Thyroid gland (tissue), 4 donors: ENCODE measurements at places on chromosomes 7 and 10.
A peak's percentile ranks its signal among the peaks of the same experiment; 100 is the strongest.

GRCh38 chr10:44801383-44802327 lies 109.5 kb upstream of the TMEM72 start:
- H3K27ac ChIP-seq = peak overlapping the region; percentile 77
- no peak overlapping the region for H3K4me3 ChIP-seq
- no peaks in the 10 kb centered on the region for H3K4me1 ChIP-seq
- H3K27me3 ChIP-seq = no peaks in the 10 kb centered on the region
- H3K36me3 ChIP-seq = no peaks in the 10 kb centered on the region

- H3K4me3 ChIP-seq = no peak overlapping the region
- no peaks in the 10 kb centered on the region for H3K36me3 ChIP-seq
- H3K4me1 ChIP-seq = no peaks in the 10 kb centered on the region
- DNase-seq = no peak
- no peaks in the 10 kb centered on the region for H3K27me3 ChIP-seq
Measured at GRCh38 chr10:43980313-43980712, 331.6 kb upstream of the ZNF32 start.

GRCh38 chr7:96532428-96532935 lies 177.2 kb downstream of the SEM1 start:
- no peak overlapping the region for H3K27ac ChIP-seq
- H3K4me3 ChIP-seq = no peak overlapping the region
- no peaks in the 10 kb centered on the region for H3K4me1 ChIP-seq
- DNase-seq = no peak
- H3K27me3 ChIP-seq = no peaks in the 10 kb centered on the region

GRCh38 chr7:23889566-23889965 lies 179.5 kb downstream of the STK31 start:
- no peaks in the 10 kb centered on the region for H3K4me1 ChIP-seq
- DNase-seq = no peak
- H3K36me3 ChIP-seq = no peaks in the 10 kb centered on the region
- H3K4me3 ChIP-seq = no peak overlapping the region

GRCh38 chr10:34964166-34964800 lies 125.9 kb downstream of the CUL2 start:
- H3K4me3 ChIP-seq = no peak overlapping the region
- H3K4me1 ChIP-seq = peaks cover 47% of the 10 kb centered on the region
- no peaks in the 10 kb centered on the region for H3K27me3 ChIP-seq
- peak; percentile 74 for DNase-seq

DNA sequence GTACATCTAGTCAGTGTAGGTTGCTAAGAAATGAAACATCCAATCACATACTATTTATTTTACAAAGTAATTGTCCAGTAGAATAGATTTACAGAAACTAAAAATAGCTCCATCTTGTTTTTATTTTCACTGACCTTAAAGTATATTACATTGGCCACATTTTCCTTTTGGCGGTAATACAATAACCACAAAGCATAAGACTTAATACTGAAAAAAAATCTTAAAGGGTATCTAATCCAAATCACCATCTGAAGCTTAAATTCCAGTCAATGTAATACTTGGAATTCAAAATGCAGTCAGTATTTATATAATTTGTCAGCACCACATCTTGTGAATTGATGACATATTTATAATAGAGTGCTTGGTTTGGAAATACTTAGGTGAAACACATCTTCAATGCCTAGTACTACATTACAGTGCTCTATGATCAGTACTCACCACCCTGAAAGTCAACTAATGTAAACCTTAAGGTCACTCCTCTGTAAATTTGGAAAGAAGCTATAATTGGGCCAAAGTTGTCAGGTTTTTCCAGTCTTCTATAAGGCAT lies 8.9 kb downstream of the ANKMY2 start:
- H3K27me3 ChIP-seq = no peaks in the 10 kb centered on the region
- H3K36me3 ChIP-seq = no peaks in the 10 kb centered on the region
- peaks cover 13% of the 10 kb centered on the region for H3K4me1 ChIP-seq
- H3K4me3 ChIP-seq = no peak overlapping the region

- H3K4me1 ChIP-seq = no peaks in the 10 kb centered on the region
- no peak for DNase-seq
- H3K27me3 ChIP-seq = no peaks in the 10 kb centered on the region
Measured at GRCh38 chr7:72187179-72187578, 225.0 kb downstream of the CALN1 start.
